ENCODE measurements at places on chromosomes 16 and 17.

GRCh38 chr17:66889480-66890230, 54.7 kb downstream of the CACNG5 start:
- no peak for DNase-seq

- no peak for DNase-seq
Measured at GRCh38 chr17:15996322-15996721, 3.2 kb downstream of the ZSWIM7 start.

DNA sequence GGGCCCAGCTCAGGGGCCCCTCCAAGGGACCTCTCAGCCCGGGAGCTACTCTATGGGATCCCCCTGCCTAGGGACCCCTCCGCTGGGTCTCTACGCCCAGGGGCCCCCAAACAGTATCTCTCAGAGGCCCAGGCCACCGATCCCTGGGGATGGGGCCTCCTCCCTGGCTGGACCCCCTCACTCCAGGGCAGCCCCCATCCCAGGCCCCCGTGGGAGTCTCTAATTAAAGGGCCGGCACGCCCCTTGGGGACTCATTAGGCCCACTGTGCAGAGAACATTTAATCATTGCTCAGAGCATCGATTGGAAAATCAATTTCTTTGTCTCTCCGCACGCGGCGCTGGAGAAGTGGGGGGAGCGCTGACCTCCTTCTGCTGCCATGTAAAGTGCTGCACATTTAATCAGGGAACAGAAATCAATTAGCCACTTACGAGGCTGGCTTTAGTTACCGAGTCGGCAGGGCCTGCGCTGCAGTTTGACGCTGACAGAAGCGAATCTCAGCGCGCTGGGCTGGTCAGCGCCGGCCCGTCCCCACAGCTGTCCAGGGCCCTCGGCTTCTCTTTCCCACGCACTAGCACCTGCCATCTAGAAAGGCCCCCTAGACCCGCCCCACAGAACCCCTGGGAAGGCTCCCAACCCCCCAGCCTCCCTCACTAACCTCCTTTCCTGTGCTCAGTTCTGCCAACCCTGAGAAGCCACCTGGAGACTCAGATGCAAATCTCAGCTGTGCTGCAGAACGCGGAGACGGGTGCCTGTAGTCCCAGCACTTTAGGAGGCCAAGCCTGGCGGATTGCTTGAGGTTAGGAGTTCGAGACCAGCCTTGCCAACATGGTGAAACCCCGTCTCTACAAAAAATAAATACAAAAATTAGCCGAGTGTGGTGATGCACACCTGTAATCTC, 20.2 kb upstream of the C1QL1 start:
- no peak for DNase-seq

- DNase-seq = no peak
Measured at GRCh38 chr17:45262516-45263476, 902 bp upstream of the SPATA32 start.

GRCh38 chr17:63826468-63827001, 696 bp upstream of the PSMC5 start:
- DNase-seq = no peak

DNA sequence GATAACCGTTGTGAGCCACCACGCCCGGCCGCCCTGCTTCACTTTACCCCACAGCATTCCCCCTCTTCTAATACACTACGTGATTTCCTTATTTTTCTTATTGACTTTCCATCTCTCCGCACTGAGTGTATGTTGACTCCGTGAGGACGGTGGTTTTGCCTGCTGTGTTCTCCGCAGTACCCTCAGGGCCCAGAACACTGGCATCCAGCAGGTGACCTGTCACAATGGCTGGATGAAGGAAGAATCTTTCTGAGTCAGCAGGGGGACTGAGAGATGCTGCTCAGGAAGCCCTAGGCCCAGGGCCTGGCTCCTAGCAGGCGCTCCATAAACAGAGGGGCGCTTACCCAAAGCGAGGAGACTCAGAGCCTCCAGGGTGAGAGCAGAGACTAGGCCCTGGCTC, 79.5 kb downstream of the RTN4RL1 start:
- no peak for DNase-seq

DNA sequence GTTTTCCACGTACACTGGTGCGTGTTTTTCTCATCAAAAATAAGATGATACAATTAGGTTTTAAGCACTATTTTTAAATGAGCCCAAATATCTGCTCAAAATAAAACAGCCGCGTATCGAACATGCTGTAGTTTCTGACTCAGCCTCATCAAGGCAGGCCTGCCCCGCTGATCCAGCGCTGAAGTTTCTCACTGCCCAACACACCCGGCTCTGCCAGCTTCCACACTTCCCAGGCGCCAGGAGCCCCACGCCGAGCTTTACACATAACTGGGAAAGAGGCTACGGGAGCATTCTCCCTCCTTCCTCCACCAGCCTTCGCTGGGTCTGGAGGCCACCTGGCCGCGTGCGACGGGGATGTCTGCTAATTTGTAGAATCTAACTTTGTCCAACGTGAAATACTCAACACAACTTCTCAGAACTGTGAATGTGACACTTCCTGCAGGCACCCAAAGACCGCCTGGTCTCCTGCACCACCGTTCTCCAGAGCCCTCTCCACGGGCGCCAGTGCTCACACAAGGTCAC, 42.1 kb downstream of the MAP1LC3B start:
- no peak for DNase-seq

DNA sequence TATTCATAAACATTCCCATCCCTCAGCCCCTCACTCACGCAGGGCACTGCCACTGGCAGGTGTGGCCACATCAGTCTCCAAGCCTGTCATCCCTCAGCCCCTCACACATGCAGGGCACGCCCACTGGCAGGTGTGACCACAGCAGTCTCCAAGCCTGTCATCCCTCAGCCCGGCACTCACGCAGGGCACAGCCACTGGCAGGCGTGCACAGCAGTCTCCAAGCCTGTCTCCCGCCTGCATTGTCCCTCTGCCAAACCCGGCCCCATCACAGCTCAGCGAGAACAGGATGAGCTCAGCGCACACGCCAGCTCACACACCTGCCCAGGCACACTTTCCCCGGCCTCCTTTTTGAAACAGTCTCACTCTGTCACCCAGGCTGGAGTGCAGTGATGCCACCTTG, 11.4 kb upstream of the KREMEN2 start:
- DNase-seq = no peak

- no peak for DNase-seq
Measured at GRCh38 chr16:78395035-78395434, 295.6 kb downstream of the WWOX start.

DNA sequence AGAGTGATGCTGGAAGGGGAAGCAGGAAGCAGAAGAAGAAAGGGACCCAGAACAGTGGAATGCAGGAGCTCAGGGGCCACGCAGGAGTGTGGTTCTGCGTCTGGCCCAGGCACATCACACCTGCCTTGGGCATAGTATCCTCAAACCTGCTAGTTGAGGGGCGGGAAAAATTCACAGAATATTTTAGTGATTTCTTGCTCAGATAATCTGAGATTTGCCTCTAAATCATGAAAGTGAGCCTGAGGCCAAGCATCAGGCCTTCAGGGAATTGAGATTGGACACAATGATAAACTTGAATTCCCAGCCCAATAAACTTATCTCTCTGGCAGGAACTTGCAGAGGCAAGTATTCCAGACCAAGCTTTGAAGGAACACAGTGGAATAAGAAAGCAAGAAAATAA, 48.5 kb upstream of the CCL2 start:
- DNase-seq = no peak

GRCh38 chr17:44308865-44309264, 464 bp downstream of the RUNDC3A start:
- no peak for DNase-seq

- no peak for DNase-seq
Measured at GRCh38 chr17:62611728-62612127, 15.7 kb upstream of the MRC2 start.

- DNase-seq = no peak
Measured at GRCh38 chr16:53924331-53925106, 220.6 kb downstream of the FTO start.

DNA sequence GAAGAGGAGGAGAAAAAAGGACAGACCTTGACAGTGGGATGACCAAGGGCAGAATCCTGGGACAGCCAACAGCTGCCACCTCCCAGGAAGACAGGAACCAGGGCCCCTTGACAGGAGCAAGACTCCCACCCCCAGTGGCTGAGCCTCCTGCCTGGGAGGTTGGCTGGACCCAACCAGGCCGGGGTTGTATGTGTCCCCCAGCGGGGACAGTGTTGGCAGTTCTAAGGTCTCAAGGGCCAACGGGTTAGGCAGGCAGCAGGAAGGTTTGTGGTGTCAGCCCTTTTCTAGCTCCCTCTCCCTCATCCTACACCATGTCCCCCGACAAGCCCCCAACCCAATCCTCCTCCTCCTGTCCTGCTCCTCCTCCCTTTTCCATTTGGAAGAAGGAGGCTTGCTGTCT, 126.2 kb downstream of the MRM1 start:
- no peak for DNase-seq

DNA sequence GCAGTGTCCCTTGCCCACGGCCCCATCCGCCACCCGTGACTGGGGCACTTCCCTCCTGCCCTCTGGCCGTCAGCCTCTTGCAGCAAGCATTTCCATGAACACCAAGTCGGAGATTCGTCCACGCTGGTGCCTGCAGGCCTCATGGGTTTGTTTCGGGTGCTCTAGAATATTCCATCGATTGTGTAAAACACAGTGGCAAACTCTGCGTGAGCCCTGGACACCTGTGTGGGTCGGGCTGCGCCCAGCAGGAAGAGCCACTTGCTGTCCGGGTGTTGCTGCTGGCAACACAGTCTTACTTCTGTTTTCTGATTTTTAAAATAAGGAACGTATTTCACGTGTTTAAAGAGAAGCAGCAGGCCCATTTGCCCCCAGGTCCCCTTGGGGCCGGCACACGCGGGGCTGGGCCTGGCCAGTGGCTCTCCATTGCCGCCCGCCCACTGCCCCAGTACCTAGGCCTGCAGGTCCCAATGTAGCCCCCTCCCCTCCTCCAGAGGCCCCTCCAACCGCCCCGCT, 10.0 kb downstream of the CYBC1 start:
- no peak for DNase-seq

- DNase-seq = no peak
Measured at GRCh38 chr17:41428591-41429291, 4.4 kb upstream of the KRT37 start.

Measured in stimulated activated CD4-positive, alpha-beta T cell treated with anti-CD3 and anti-CD28 coated beads, Interleukin-2, amount 100 ng/mL, for 24 hours (primary cell).